HCT116 (cell line): ENCODE measurements at places on chromosomes 3 and 15. TPM values are rescaled to one million over a fixed set of nuclear protein-coding genes. Genes with fewer than 3 reads are reported as not detected.

GRCh38 chr15:82018201-82018600 is 27.6 kb downstream of the MEX3B start:
- peaks cover 5% of the 10 kb centered on the region for H3K27me3 ChIP-seq
- no peak for DNase-seq
- H3K27ac ChIP-seq: no peak overlapping the region
- H3K36me3 ChIP-seq: no peaks in the 10 kb centered on the region
- peaks cover 7% of the 10 kb centered on the region; the same call in 1 of the 2 replicates for H3K4me1 ChIP-seq

GRCh38 chr3:42780892-42781700 is 8.0 kb upstream of the CCDC13 start:
- H3K4me3 ChIP-seq: no peak overlapping the region
- H3K36me3 ChIP-seq: peaks cover 17% of the 10 kb centered on the region
- no peaks in the 10 kb centered on the region for H3K27me3 ChIP-seq
- H3K4me1 ChIP-seq: no peaks in the 10 kb centered on the region

- peak; percentile 27 for DNase-seq
- H3K4me3 ChIP-seq: peak overlapping the region; percentile 74
- H3K36me3 ChIP-seq: no peaks in the 10 kb centered on the region
- peak overlapping the region; percentile 79 for H3K27ac ChIP-seq
Observed at GRCh38 chr15:66701422-66702034, 508 bp upstream of the SMAD6 start.

DNA sequence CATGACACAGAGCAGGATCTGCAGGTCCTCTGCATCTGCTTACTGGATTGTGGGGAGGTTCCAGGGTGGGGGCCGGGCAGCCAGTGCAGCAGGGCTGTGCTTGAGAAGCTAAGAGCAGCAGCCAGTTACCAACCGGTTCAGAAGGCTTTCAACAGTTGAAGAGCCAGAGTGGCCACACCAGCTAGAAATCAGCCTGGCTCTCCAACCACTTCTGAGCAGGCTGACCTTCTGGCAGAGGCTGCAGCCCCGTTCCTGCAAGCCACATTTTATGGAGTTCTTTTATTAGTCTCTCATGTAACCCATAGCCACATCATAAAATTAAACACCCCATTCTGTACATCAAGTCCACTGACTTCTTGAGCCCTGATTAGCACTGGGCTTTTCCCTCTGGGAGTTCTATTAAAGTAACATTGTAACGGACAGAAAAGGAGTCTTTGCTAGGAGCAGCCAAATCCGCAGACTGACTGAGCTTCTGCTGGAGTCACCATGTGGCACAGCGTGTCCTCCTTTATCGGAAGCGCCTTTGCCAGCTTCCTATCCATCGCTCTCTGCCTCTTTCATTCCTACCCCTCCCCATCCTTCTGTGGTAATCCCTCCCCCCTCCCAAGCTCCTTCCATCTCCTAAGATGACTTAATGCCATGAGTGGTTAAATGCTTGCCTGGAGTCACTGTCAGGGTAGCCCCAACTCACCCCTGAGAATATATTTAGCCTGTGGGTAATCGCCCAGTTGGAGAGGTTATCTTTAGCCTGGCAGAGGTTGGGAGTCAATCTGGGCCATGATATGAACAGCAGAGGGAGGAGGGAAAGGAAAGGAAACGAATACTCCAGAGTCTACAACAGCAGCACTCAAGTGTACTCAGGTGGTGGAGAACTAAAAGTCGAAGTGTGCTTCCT is 138.5 kb upstream of the HES1 start:
- no peak for DNase-seq
- no peaks in the 10 kb centered on the region for H3K27me3 ChIP-seq
- H3K4me3 ChIP-seq: no peak overlapping the region

- H3K27ac ChIP-seq: peak overlapping the region; percentile 28; the same call in 1 of the 2 replicates
- H3K36me3 ChIP-seq: no peaks in the 10 kb centered on the region
- H3K4me3 ChIP-seq: no peak overlapping the region
- no peaks in the 10 kb centered on the region for H3K27me3 ChIP-seq
- no peak for DNase-seq
Observed at GRCh38 chr15:60408463-60408981, 10.7 kb upstream of the ANXA2 start.

DNA sequence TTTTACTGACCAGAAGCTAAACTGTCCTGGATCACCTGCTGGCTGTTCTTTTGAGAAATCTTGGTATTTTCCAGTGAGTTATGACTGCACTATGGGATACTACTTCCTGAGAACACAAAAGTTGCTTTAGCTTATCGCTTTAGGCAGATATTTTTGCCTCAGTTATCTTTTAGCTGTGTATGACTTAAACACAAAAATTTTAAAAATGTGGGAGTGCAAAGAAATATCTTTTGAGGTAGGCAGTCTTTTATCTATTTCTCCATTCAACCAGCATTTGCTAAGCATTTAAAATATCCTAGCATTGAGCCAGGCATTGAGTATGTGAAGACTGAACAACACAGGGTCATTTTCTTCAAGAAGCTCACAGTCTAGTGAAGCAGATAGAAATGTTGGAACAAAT is 981.9 kb downstream of the FHIT start:
- H3K4me3 ChIP-seq: no peak overlapping the region
- DNase-seq: no peak
- H3K4me1 ChIP-seq: no peaks in the 10 kb centered on the region
- H3K27ac ChIP-seq: no peak overlapping the region

- peak; percentile 15 for DNase-seq
- H3K4me3 ChIP-seq: no peak overlapping the region
- H3K27me3 ChIP-seq: no peaks in the 10 kb centered on the region
- H3K27ac ChIP-seq: no peak overlapping the region
- H3K36me3 ChIP-seq: no peaks in the 10 kb centered on the region
- H3K4me1 ChIP-seq: peaks cover 8% of the 10 kb centered on the region; the same call in 1 of the 2 replicates
Observed at GRCh38 chr3:36166477-36166876, 213.8 kb upstream of the STAC start.

DNA sequence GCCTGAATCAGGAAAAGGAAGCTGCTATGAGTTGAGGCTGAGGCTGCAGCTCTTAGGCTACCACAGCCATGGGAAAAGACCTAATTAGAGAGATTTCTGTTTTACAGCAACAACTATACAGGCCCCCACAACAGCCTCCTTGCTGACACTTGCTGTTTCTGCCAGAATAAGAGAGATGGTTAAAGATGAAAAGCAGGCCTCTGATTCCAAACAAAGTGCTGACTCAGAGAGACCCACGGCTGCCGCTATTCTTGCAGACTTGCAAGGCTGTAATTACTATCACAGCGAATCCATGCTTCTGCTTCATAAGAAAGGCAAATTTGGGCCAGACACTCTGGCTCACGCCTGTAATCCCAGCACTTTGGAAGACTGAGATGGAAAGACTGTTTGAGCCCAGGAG is 41.8 kb downstream of the MCF2L2 start:
- H3K27me3 ChIP-seq: no peaks in the 10 kb centered on the region
- no peak overlapping the region for H3K4me3 ChIP-seq
- no peak for DNase-seq
- H3K36me3 ChIP-seq: no peaks in the 10 kb centered on the region
- no peaks in the 10 kb centered on the region for H3K4me1 ChIP-seq

DNA sequence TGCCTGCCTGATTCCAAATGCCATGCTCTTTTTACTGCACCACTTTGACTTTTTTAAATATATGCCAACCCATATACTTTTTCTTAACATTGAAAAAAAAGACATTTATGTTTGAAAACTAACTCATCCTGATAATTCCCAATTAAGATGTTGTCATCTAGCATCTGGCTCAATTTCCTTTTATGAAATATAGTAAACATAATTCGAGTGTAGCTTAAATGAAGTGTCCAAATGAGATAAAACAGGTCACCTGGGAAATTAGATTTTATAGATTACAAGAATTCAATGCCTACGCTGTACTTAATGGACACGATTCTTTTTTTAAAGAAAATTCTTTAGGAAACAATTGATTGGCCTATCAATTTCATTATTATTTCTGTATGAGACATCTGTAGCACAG is 2.8 kb downstream of the MDFIC2 start:
- H3K27me3 ChIP-seq: no peaks in the 10 kb centered on the region
- H3K4me1 ChIP-seq: no peaks in the 10 kb centered on the region
- H3K4me3 ChIP-seq: no peak overlapping the region
- H3K36me3 ChIP-seq: no peaks in the 10 kb centered on the region

GRCh38 chr15:87939848-87940457 is 316.6 kb downstream of the NTRK3 start:
- H3K36me3 ChIP-seq: no peaks in the 10 kb centered on the region; the same call in 1 of the 2 replicates
- no peak overlapping the region for H3K4me3 ChIP-seq
- H3K27ac ChIP-seq: no peak overlapping the region

DNA sequence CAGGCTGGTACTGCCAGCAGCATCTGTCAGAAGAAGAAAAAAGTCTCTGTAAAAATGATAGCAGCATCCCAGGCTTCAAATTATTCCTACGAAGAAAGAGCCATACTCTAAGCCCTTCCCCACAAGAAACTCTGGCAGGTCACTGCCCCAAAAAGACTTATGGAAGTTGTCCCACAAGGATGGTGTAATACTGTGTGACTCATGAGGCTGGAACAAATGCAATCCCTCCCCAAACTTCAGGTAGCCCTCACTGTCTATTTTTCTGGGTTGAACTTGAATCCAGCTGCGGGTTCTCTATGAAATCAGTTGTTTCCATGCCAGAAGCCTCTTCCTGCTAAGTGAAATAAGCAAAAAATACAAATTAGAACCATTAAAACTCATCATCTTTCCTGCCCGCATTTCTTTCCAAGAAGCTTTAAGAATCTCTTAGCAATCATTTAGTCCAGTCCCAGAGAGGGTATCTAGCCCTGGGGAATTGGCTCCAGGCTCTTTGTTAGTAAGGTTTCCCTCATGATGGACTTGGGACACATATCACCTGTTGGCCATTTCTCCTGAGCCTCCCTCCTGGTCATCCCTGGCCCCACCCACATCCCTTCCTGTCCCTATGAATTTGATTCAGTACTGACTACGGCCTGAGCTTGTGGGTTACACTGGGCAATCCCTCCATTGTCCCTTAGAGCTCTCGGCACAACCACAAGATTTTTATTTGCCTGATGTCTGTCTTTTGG is 51.7 kb downstream of the FAM174B start:
- no peak overlapping the region for H3K27ac ChIP-seq
- H3K4me3 ChIP-seq: no peak overlapping the region
- H3K27me3 ChIP-seq: peaks cover 53% of the 10 kb centered on the region
- no peak for DNase-seq
- no peaks in the 10 kb centered on the region for H3K4me1 ChIP-seq
- no peaks in the 10 kb centered on the region for H3K36me3 ChIP-seq

DNA sequence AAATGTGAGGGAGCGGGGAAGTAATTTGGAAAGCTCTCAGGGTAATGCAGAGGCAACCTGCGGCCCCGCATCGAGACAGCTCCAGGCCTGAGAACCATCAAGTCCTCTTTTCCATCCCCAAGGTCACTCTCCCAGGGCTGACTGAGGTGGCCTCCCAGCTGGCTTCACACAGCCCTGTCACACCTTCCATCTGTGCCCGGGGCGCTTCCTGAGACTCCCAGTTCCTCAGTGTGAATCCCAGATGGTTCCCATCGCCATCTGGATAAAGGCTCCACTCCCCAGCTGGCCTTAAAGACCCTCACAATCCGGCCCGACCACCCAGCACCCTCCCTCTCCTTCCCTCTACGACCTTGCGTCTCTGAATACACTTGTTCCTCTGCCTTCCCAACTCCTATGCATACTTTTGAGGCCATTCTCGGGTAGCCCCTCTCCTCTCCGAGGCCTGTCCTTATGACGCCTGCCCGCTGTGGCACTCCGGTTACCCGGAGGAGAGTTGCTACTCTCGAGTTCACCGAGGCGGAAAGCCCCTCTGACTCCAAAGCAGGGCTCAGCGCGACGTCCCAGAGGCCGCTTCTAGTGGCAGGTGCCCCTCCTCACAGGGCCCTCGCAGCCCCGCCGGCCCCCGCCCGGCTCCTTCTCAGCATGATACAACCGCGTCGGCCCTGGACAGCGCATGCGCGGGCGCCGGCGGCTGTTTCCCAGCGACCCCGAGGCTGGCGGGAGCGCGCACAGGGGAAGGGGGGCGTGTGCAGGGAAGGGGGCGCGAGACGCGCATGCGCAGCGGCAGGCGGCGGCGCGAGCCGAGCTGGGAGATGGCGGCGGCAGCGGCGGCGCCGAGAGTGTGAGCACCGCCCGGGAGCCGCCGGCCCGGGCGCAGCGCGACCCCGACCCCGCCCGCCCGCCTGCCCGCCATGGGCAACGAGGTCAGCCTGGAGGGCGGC is at the start of gene BSN:
BSN (plus strand) TSS at position 786 of the 941 bp plus-strand sequence; CDS start at position 912, 126 bp downstream.
- H3K27me3 ChIP-seq: peaks cover 17% of the 10 kb centered on the region; the same call in 1 of the 2 replicates
- H3K27ac ChIP-seq: no peak within 1 kb of the TSS; the same call in 1 of the 2 replicates
- H3K4me1 ChIP-seq: peaks cover 6% of the 10 kb centered on the region; the same call in 1 of the 2 replicates
- H3K36me3 ChIP-seq: no peaks in the 10 kb centered on the region
- peak; percentile 57 for DNase-seq

GRCh38 chr15:74622758-74623157 is 7.1 kb downstream of the CLK3 start:
- peaks cover 10% of the 10 kb centered on the region; the same call in 1 of the 2 replicates for H3K4me1 ChIP-seq
- H3K27me3 ChIP-seq: no peaks in the 10 kb centered on the region
- H3K27ac ChIP-seq: no peak overlapping the region
- peaks cover 53% of the 10 kb centered on the region for H3K36me3 ChIP-seq

- no peaks in the 10 kb centered on the region for H3K4me1 ChIP-seq
- no peak overlapping the region for H3K27ac ChIP-seq
Observed at GRCh38 chr15:60800299-60801072, 321.5 kb upstream of the ICE2 start.

GRCh38 chr3:88195951-88196434 is 46.2 kb downstream of the C3orf38 start:
- no peaks in the 10 kb centered on the region for H3K27me3 ChIP-seq
- H3K4me1 ChIP-seq: no peaks in the 10 kb centered on the region
- H3K4me3 ChIP-seq: no peak overlapping the region
- H3K27ac ChIP-seq: no peak overlapping the region

DNA sequence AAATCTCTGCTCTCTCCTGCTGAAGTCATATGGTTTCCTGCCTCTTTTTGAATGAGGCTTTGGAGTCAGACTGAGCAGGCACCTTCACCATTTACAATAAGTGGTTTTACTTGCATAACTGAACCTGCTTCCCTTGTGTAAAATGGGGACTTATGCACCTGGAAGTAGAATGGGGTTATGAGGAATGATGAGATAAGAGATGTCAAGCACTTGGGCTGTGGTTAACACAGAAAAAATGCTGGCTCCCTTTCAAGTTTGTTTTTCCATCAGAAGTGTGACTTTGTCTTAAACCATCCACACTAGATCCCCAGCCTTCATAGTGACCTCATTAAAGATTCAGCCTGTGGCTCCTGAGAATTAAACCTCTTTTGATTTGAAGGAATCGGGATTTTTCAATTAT is 5.2 kb downstream of the EXOSC7 start:
- DNase-seq: no peak
- H3K27ac ChIP-seq: no peak overlapping the region
- H3K27me3 ChIP-seq: no peaks in the 10 kb centered on the region
- peaks cover 46% of the 10 kb centered on the region for H3K4me1 ChIP-seq

- H3K27ac ChIP-seq: no peak overlapping the region
- H3K4me3 ChIP-seq: no peak overlapping the region
- no peaks in the 10 kb centered on the region for H3K36me3 ChIP-seq
- H3K27me3 ChIP-seq: no peaks in the 10 kb centered on the region
Observed at GRCh38 chr15:49901996-49902684, 216.9 kb downstream of the ATP8B4 start.

- no peaks in the 10 kb centered on the region for H3K36me3 ChIP-seq
- no peaks in the 10 kb centered on the region for H3K4me1 ChIP-seq
- DNase-seq: no peak
- H3K27me3 ChIP-seq: peaks cover 12% of the 10 kb centered on the region; the same call in 1 of the 2 replicates
- H3K4me3 ChIP-seq: no peak overlapping the region
Observed at GRCh38 chr3:23068016-23068728, 135.0 kb upstream of the UBE2E2 start.

TMCO5A gene
- not detected for total RNA-seq

BCL2A1 gene
- total RNA-seq: 0.44 TPM

RLBP1 gene
- total RNA-seq: 0.12 TPM

ATP2C1 gene
- 69.1 TPM for total RNA-seq

ITIH4 gene
- 4.1 TPM for total RNA-seq

BSN gene
- 1.5 TPM for total RNA-seq

AGBL1 gene
- total RNA-seq: not detected

CCDC80 gene
- total RNA-seq: 1.7 TPM

IQSEC1 gene
- 28.1 TPM for total RNA-seq
